Activated CD4-positive, CD25-positive, alpha-beta regulatory T cell (primary cell): ENCODE measurements at places on chromosomes 12 and 14.

DNA sequence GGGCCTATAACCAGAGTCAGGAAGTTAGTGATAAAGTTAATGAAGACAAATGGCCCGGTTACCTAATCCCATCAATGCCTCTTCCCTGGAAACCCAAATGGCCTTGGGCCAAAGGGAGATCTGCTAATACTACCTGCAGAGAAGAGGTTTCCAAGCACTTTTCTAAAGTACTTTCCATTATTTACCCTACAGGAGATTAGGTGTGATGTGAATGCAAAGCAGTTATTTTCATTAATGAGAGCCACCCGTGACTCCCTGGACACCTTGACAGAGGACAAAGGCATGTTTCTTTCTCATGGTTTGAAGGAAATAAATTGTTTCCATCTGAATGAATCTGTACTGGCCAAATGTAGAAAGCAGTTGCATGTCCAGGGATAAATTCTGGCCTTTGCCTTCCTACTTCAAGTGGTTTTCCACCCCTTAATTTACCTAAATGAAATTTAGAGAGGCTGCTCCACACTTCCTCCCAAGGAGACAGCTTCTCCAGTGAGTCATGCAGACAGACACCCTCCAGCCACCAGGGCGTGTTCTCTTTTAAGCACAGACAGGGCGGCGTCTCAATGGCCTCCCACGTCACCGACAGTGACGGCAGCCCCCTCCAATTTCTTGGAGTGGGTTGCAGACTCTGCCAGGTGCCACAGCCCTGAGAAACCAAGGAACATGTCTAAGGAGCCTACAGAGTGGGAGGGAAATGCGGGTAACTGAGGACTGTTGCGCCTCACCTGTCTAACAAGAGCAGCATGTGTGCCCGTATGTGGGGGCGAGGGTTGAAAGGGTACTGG, 43.9 kb upstream of the GNPNAT1 start:
- no peak for DNase-seq

GRCh38 chr12:122807651-122808050, 27.6 kb upstream of the HIP1R start:
- DNase-seq: no peak

- DNase-seq: no peak
Measured at GRCh38 chr12:79227091-79227490, 362.5 kb downstream of the SYT1 start.

- DNase-seq: no peak
Measured at GRCh38 chr12:124527861-124528561, 39.4 kb downstream of the NCOR2 start.

GRCh38 chr14:77046721-77047120, 18.2 kb upstream of the IRF2BPL start:
- no peak for DNase-seq

- no peak for DNase-seq
Measured at GRCh38 chr14:88937706-88938105, 113.3 kb downstream of the TTC8 start.

GRCh38 chr14:68544081-68544892, 248.6 kb downstream of the ZFP36L1 start:
- no peak for DNase-seq

DNA sequence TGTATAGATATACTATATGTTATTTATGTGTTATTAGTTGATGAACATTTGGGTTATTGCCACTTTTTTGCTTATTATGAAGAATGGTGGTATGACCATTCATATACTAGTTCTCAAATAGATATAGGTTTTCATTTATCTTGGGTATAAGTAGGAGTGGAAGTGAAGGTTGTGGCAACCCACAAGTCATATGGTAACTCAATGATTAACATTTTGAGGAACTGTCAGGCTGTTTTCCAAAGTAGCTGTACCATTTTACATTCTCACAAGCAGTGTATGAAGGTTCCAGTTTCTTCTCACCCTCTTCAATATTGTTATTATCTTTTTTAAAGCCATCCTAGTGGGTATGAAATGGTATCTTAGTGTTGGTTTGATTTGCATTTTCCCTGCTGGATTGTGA, 19.0 kb upstream of the MSRB3 start:
- DNase-seq: no peak

GRCh38 chr12:95390932-95391331, 83.0 kb upstream of the METAP2 start:
- no peak for DNase-seq

DNA sequence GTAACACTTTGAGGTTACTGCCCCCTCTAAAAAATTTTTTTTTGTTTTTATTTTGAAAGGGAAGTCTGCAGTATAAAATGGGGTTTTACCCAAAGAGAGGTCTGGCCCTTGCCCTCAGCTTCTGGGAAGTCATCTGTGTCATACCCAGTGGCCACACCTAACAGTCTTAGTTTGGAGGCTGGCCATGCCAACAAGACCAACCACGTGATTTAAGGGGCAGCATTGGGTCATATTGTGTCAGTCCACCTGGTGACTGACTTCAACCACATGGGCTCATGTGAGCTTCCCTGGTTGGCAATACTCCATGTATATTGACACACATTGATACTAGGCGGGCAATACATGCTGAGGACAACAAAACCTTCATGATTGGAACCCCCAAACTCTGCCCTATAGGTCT, 173.9 kb downstream of the GXYLT1 start:
- no peak for DNase-seq

GRCh38 chr14:45298423-45299117, 45.6 kb upstream of the MIS18BP1 start:
- DNase-seq: no peak

GRCh38 chr12:90250766-90251165, 542.1 kb upstream of the ATP2B1 start:
- DNase-seq: no peak

GRCh38 chr12:1056390-1056789, 65.4 kb downstream of the ERC1 start:
- DNase-seq: no peak

DNA sequence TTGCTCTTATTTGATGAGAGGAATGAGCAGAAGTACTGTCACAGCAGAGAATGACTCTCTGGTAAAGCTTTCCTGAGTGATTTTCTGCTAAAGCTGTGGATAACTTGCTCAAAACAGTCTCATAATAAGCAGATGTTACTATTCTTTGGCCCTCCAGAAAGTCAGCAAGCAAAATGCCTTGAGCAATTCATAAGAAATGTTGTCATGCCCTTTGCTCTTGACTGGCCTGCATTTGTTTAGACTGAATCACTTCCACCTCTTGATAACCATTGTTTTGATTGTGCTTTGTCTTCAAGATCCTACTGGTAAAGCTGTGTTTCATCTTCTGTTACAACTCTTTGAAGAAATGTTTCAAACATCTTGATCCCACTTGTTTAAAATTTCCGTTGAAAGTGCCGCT, 457.9 kb upstream of the FOXG1 start:
- DNase-seq: no peak

DNA sequence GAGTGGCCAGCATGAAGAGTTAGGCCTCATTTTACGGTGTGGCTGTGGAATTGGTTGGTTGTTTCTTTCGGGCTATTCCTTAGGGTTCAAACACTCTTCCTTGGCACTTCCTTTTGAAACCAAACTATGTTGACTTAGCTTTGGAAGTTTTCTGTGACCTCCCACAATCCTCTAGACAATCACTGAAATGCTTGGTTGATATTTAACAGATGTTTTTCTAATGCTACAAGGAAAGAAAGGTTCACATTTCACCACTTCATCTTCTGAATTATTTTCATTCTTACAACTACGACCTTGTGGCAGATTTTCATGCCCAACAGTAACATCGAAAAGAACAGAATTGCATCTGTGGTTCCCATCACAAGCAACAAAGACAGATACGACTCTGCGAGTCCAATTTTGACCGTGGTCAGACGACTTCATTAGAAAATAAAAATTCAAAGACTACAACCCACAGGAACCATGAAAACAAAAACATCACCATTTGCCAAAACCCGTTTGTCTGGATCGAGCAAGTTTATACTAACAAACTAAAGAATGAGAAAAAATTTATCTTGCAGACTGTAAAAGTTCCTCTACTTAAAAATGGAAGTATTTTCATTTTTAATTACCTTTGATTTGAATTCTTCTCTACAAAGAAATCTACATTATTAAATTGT, 16.9 kb downstream of the PRKAB1 start:
- DNase-seq: no peak

DNA sequence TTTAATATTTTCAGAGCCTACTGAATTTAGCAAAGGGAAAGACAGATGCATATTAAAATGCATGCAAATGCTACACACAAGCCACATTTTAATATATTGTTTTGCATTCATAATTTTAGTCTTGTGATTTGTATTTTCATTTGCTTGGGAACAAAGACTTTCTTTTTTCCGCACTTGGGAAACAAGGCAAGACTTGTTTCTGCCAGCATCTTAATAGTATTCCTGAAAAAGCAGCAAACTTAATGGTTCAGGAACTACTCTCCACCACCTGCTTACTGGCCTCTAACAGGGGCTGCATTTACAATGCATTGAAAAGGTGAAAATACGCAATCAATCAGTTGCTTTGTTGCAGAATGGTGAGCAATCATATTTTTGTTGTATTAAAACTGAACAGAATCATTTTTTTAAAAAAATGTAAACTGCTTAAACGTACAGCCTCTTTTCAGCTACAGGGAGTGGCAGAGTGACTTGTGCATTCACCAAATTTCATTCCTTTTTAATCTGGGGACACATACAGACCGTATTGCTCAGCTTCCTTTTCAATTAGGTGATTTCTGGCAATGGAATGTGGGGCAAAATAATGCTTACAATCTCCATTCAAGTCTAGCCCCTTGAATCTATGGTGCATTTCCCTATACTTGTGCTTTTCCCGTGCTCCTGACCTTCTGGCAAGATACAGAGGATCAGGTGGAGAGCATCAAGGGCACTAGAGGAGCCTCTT, 144.1 kb upstream of the BTG1 start:
- DNase-seq: no peak

GRCh38 chr12:116370004-116370404, 92.5 kb upstream of the MED13L start:
- DNase-seq: no peak

DNA sequence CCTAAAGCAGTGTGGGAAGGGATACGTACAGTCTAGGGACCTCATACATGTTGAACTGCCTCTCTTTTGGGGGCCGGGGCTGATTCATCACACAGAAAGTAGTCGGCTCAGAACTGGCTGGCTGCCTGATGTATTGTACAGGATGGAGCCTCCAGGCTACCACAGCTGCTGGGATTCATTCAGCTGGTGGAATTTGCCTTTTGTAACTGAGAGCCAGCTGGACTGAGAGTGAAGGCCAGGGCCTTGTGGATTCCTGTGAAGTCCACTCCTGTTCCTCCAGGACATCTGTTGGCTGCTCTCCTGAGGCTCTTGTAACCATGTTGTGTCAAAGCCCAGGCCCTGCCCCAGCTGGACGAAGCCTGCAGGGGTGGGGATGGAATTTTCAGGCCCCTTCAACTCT, 116.3 kb upstream of the PRICKLE1 start:
- no peak for DNase-seq

- DNase-seq: no peak
Measured at GRCh38 chr14:102930753-102931579, 8.5 kb downstream of the AMN start.

- no peak for DNase-seq
Measured at GRCh38 chr12:118520214-118521035, 144.1 kb downstream of the SUDS3 start.

DNA sequence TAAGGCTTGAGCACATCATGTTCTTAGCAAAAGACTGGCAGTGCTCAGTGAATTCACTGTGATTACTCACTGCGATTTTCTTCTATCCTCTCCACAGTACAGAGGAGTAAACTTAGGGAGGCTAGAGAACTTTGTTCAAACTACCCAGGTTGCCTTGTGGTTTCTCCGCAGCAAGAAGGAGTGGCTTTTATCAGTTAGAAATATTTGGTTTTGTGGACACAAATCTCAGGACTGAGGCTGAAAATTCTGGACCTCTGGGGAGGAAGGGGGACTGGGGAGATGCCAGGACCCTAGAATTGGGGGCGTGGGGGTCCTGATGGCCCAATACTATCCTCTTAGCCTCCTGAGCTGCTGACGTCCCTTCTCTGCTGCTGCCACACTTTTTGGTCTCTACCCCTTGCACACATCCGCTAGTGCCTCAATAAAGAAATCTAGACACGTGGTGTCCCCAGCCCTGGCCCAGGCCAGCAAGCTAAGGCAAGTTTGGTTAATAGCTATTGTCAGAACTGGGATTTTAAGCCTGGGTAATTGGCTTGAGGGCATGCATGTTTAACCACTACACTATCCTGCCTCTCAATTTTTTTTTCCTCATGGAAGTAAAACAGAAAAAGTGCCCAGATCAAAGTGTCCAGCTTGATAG, 842 bp downstream of the OAS2 start:
- DNase-seq: no peak

DNA sequence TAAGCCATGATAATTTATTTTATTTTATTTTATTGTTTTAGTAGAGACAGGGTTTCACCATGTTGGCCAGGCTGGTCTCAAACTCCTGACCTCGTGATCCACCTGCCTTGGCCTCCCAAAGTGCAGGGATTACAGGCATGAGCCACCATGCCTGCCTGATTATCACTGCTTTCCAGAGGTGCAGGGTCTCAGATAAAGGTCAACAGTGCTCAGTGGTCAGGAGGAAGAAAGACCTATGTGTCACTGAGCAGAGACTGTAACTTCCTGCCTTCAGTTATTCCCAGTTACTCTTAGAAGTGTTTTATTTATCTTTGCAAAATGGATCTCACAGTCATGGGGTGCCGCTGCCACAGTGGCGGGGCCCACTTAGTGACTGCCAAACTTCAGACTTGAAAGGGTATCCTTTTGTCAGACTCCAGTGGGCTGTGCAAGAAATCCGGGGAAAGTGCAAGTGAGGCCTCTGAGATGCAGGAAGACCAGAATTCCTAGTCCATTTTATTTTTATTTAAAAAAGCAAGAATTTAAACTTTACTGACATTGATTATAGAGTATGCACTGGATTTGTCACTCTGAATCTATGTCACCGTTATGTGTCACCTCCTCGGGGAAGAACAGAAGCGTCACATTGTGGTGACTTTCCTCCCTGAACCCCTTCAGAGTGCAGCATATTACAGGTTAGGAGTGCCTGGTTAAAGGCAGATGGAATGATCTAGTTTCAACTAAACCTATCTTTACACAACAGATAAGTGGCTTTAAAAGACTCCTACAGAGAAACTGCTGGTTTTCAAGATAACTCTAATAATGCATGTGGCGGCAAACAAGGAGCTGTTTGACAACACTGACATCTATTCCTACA, 59.1 kb upstream of the BICD1 start:
- no peak for DNase-seq

DNA sequence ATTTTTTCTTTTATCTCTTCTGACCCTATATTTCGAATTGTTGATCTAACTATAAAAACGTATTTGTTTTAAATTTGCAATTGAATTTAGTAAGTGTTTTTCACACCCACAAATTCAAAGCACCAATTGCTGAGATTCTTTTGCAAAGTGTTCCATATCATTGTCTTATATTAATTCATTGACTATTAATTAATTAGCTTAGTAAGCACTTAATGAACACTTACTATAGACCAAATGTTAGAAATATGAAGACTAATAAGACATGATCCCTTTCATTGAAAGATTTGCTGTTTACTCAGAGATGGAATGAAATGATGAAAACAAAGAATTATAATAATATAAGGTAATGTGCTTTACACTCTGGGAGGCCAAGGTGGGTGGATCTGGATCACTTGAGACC, 14.2 kb downstream of the ANO4 start:
- DNase-seq: no peak
